Mucosa of gallbladder (tissue), 1 donor: ENCODE measurements at places on chromosomes 4 and X. TPM values are rescaled to one million over a fixed set of nuclear protein-coding genes. Genes with fewer than 3 reads are reported as not detected.

PLAC1 gene
- not detected for total RNA-seq

DNA sequence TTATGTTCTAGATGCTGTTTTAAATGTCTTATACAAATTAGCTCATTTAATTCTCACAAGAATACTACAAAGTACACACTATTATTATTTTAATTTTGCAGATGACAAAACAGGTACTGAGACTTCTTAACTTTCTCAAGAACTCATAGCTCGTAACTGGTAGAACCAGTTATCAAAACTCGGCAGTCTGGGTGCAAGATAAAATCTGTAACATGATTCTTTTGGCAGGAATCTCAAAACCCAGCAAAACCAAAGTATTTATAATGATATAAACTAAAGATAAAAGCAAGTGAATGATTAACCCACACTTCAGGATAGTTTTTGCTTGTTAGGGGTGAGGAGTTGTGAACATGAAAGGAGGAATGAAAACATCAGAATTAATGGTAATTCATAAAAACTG lies 27.6 kb downstream of the CLNK start:
- DNase-seq, result no peak

DNA sequence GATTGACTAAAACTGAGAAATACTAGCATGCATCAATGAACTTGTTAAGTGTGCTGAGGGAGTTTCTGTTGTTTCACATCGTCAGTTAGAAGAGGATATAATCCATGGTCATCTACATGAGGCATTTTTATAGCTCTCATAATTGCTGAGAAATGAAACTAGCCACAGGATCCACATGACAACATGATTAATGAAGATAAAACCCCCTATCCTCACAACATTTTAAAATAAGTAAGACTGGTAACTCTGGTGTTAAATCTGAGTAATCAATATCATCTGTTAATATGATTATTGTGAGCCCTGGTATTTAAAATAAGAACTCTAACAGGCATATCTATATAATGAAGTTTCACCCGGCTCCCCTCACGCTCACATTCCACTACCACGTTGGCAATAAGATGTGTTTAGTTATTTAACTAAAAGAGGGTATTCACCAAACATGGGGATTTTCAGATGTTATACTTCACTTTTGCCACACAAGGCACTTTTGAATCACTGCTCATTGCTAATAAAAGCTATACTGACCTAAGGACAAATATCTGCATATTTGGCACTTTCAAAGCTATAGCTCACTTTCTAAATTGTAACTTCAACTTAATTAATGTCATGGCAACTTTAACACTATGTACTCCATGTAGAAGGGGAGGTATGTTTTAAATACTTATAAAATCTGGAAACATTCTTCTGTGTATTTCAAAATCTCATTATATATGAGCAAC lies 6.7 kb downstream of the UNC5C start:
- DNase-seq, result no peak

- DNase-seq, result no peak
Measured at GRCh38 chrX:18721683-18722499, 14.4 kb downstream of the PPEF1 start.

F9 gene
- total RNA-seq, result 0.55 TPM

UGT8 gene
- 72.8 TPM for total RNA-seq

- no peak for DNase-seq
Measured at GRCh38 chr4:121898150-121898549, 27.9 kb upstream of the BBS7 start.

UGT2A1 gene
- total RNA-seq, result not detected

CENPVL2 gene
- 0.17 TPM for total RNA-seq

DNA sequence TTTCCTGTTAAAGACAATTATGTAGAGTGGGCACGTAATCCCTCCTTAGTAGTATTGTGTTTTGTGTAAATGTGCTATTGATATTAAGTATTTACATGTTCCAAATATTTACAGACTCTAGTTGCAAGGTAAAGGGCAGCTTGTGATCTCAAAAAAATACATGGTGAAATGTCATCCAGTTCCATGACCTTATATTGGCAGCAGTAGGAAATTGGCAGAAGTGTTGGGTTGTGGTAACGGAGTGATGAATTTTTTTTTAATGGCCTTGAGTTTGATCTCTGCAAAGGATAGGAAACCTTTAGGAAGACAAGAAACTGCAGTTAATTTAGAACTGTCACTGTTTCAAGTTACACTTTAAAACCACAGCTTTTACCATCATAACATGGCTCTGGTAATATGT lies 74.3 kb downstream of the NPNT start:
- no peak for DNase-seq

- DNase-seq, result peak; percentile 16
Measured at GRCh38 chr4:112031712-112032328, 113.4 kb upstream of the FAM241A start.

DNA sequence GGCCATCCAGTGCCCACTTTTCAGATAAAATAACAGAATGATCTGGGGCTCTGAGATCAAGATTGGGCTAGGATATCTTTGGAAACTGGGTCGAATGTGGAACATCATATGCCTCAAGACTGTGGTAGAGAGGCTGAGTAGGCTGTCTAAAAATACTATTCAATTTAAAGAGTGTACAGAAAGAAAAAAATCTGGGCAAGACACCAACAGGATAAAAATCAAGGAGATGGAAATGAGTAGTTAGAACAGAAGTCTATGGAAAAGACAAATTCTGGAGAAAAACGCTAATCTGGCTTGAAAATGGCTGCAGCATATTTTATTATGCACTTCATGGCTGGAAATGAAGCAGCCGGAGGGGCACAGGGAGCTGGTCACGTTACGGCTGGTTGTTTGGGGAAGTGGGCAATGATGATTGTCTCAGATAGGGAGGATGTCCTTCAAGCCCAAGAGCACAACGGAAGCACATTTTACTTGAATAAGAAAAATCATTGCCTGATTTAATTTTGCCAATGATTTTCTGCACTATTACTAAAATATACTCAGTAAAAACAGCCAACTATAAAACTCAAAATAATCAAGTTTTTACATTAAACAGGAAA lies 27.1 kb upstream of the MAPK10 start:
- DNase-seq, result no peak

DNA sequence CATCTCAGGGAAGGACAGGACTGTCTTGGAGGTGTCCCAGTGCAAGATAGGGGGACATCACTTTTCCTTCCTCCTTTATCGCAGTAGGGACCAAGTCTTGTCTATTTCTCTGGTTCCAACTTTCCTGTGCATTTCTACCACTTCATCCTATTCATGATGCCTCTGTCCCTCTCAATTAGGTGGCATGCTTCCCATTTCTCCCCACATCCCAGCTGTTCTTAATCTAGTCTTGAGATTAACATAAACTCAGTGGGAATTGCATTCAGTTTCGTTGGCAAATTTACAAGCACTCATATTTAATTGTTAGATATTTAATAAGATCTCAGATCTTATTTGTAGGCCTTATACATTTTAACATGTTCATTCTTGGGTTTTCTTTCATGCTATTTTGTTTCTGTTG lies 15.7 kb upstream of the ODAM start:
- no peak for DNase-seq

AVPR2 gene
- 1.1 TPM for total RNA-seq

FATE1 gene
- 0.52 TPM for total RNA-seq

BMX gene
- 3.7 TPM for total RNA-seq

DNA sequence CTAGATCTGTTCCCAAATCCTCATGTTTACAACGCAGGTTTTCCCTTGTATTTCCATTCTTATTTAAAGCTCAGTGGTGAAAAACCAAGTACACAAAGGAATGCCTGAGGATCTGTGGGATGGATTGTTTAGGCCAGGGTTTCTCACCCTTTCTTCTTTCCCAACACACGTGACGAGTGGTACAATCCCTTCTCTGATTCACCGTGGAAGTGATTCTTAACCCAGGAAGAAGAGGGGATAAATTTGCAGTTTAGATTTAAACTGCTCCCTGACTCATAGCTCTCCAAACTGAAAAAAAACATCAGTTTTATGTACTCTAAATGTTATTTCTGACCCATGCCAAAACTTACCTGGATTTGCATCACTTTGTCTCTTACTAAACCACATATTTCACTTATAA lies 17.0 kb downstream of the PAQR3 start:
- DNase-seq, result no peak

DNA sequence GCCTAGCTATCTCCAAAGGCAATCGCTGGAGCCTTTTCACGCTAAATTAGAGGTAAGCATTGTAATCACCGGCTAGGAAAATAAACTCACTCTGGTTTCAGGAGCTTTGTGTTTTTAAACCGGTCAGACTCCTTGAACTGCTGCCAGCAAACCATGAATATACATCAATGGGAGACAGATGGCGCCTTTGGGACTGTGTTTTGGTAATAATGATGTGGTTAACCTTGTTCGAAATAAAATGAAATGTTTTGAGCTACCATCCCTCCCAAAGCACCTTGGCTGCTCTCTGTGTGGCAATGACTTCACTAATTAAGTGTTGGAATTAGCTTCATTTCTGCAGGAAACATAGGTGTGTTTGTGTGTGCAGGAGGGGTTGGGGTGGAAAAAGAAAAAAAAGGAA lies 65.3 kb downstream of the CLNK start:
- no peak for DNase-seq

GRCh38 chrX:151596282-151596681 lies 32.8 kb downstream of the PASD1 start:
- no peak for DNase-seq

MAGEA11 gene
- not detected for total RNA-seq

DNA sequence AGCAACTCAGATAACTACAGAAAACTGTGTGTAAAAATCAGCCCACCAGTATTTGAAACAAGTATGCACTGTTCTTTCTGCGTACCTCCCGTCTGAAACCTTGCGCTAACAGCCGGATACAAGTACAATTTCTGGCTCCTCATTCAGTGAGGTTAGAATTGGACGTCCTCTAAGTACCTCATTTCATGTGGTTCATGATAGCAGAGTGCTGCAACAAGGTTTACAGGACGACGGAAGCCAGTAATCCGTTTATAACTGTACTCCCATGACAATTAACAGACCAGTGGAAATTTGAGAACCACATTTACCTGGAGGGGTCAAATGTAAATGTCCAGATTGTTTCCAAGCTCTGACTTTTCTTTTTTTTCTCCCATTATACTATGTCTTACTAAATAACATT lies 52.9 kb upstream of the TENM3 start:
- no peak for DNase-seq

SLC2A9 gene
- total RNA-seq, result 10.4 TPM

DNA sequence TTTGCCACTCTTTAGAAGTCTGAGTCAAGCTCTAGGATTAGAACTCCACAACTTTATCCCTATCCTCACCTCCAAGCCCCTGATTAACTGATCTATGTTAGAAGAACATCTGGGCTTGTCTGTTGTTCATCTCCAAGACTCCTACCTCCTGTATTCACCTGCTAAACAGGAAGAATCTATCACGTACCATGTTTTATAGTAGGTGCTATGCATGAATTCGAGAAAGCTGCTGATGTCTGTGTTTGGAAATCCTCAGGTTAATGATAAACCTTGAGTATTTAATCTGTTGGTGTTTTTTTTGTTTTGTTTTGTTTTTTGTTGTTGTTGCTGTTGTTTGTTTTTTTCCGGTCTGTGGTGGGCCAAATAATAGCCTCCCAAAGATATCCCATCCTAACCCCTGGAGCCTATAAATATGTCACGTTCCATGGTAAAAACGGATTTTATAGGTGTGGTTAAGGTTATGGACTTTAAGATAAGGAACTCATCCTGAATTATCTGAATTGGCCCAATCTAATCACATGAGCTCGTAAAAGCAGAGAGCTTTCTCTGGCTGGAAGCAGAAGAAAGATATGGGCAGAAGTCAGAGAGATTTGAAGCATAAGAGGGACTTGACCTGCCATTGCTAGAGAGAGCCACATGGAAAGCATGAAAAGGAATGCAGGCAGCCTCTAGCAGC lies 101.2 kb upstream of the DUSP21 start:
- no peak for DNase-seq

DNA sequence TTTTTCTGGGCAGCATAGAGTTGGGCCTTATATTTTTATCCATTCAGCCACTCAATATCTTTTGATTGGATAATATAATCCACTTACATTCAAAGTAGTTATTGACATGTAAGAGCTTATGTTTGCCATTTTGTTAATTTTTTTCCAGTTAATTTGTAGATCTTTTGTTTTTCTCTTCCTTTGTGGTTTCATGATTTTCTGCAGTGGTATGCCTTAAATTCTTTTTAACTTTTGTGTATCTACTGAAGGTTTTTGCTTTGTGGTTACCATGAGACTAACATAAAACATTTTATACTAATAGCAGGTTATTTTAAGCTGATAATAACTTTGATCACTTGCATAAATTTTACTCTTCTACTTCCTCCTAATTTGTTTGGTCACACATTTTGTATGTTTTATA lies 140.8 kb upstream of the GATB start:
- DNase-seq, result no peak

DNA sequence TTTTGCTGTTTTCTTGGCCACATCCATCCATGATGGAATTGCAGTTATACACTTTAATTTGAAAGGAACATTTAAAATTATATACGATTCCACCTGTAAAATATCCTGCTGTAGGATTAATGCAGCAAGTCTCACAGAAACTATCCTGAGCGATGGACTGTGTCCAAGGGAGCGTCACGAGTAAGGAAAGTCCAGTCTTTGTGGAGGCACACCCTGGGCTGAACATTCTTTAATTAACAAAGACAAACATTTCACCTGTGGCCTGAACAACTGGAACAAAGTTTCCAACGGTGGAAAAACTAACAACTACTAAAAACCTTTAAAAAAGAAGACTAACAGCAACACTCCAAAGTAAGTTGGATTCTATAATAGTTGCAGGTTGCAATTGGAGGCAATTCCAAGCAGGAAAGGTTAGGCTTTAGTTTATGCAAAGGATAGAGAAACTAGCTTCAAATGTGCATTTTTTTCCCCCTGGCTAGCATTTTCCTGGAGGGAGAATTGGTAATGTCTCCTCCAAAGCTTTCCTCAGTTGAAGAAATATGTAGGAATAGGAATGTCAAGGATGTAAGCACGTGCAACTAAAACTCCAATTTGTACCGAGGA lies 11.0 kb downstream of the EREG start:
- peak; percentile 78 for DNase-seq

- DNase-seq, result no peak
Measured at GRCh38 chr4:81743731-81744435, 272.2 kb upstream of the RASGEF1B start.

MAGEA6 gene
- 0.26 TPM for total RNA-seq

- DNase-seq, result no peak
Measured at GRCh38 chrX:46687619-46688018, 71.3 kb downstream of the SLC9A7 start.

TLL1 gene
- total RNA-seq, result 1.2 TPM

DNA sequence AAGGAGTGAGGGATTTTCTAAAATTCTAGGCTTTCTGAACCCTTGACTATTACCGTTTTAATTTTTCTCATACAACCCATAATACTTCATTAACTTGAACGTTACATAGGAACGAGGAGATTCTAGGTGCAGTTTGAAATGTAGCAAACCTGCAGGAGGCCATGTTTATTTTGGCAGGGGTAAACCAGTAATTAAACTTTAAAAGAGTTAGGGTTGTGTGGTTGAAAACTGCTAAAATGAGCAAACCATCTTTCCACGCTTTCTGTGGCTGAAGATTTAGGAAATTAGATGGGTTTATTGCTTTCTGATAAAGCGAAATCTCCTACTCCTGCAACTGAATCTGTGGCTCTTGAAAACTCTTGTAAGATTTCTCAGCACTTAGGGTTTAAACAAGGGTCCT lies 1.7 kb downstream of the PHEX start:
- DNase-seq, result no peak

TCEAL3 gene
- 34.2 TPM for total RNA-seq
